ENCODE measurements at places on chromosomes 5 and 9. TPM values are rescaled to one million over a fixed set of nuclear protein-coding genes. Genes with fewer than 3 reads are reported as not detected.

- no peaks in the 10 kb centered on the region for H3K36me3 ChIP-seq
- H3K27me3 ChIP-seq: no peaks in the 10 kb centered on the region
- H3K4me3 ChIP-seq: no peak overlapping the region
Observed at GRCh38 chr9:129237164-129237611, 59.1 kb upstream of the IER5L start.

DNA sequence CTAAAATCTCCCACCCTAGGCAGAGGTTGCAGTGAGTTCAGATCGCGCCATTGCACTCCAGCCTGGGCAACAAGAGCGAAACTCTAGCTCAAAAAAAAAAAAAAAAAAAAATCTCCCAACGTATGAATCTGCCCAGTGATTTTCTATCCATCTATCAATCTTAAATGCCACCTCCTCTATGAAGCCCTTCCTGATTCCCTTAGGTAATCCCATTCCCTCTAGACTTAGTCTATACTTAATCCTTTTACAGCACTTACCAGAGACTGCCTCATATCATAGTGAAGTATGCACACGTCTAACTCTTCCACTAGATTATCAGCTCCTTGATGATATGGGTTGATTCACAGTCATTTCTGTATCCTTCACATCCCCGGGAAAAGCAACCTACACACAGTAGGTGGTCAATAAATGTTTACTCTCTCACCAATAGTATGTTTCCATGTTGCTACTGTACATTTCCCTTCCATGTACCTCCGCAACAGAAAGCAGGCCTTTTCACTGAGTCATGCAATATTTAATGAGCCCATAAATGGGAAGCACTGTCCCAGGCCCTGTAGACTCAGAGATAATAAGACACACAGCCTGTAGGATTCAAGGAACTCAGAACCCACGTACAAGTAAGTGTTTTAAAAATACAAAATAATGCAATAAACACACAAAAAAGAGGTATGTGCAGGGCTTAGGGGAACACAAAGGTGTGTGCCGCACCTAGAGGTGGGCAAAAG lies 1.2 kb downstream of the DROSHA start:
- H3K36me3 ChIP-seq: no peaks in the 10 kb centered on the region
- H3K4me1 ChIP-seq: peaks cover 28% of the 10 kb centered on the region
- DNase-seq: no peak
- H3K4me3 ChIP-seq: peak overlapping the region; percentile 83
- H3K27me3 ChIP-seq: no peaks in the 10 kb centered on the region

DNA sequence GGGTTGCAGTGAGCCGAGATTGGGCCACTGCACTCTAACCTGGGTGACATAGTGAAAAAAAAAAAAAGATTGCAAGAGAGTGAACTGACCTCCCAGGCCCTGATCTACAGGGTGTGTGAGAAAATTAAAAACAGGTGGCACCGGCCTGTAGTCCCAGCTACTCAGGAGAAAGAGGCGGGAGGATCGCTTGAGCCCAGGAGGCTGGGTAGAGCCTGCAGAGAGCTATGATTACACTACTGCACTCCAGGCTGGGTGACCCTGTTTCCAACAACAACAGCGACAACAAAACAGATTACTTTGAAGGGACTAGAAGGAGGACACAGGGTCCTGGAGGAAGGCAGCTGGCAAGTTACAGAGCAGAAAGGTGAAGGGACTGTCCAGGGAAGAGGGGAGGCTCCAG lies 42.2 kb upstream of the FABP6 start:
- no peak for DNase-seq
- no peak overlapping the region for H3K4me3 ChIP-seq

DNA sequence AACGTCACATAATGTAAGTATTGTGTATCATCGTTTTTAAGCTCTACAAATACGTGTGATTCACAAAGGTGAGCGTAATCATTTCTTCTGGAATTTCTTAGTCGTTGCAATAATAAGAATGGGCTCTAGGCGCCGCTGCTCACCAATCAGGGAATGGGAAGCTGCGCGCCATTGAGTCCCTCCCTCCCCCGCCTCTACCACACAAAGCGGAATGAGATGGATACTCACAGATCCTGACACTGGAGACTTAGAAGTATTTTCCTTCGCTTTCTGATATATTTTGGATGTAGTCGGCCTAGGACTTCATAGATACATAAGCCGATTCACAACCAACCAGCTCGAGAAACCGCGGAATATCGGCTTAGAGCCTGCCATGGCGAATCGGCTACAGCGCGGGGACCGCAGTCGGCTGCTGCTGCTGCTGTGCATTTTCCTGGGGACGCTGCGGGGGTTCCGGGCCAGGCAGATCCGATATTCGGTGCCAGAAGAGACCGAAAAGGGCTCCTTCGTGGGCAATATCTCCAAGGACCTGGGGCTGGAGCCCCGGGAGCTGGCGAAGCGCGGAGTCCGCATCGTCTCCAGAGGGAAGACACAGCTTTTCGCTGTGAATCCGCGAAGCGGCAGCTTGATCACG lies at the start of gene PCDHGA11:
TSS of gene PCDHGA11 (plus strand) at position 197 of the 634 bp plus-strand sequence. CDS start at position 374, 177 bp downstream.
- no peak within 1 kb of the TSS for H3K27ac ChIP-seq
- H3K27me3 ChIP-seq: no peaks in the 10 kb centered on the region
- H3K4me1 ChIP-seq: peaks cover 5% of the 10 kb centered on the region
- no peaks in the 10 kb centered on the region for H3K36me3 ChIP-seq
- peak within 1 kb of the TSS; percentile 44 for H3K4me3 ChIP-seq

DNA sequence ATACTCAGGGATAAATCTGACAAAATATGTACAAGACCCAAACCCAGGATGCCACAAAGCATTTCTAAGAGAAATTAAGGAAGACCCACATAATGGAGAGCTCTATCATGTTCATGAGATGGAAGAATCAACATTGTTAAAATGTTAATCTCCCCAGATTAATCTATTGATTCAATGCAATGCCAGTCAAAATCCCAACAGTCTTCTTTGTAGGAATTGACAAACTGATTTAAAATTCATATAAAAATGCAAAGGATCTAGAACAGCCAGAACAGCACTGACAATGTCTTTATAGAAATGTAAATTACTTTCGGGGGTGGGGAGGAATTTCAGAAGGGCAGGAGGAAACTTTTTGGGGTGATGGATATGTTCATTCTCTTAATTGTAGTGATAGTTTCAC lies 281.6 kb upstream of the SEMA6A start:
- H3K27me3 ChIP-seq: no peaks in the 10 kb centered on the region
- no peak for DNase-seq
- H3K36me3 ChIP-seq: no peaks in the 10 kb centered on the region
- no peak overlapping the region for H3K27ac ChIP-seq
- H3K4me3 ChIP-seq: no peak overlapping the region

DNA sequence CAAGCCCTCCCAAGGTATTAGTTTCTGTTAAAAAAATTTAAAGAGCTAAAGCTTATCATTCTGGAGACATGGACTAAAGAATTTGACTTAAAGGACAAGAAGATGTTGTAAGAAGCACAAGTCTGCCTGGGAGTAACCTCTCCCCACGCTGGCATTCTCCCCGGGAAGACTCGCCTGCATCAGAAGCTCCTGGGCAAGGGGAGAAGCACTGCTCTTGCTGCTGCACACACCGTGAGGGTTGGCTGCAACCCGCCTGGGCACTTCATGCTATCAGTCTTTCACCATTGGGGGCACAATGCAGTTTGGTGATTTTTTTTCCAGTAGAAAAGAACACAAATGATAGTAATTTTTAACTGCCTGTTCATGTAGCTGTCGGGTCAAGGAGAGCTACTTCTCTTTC lies 192.5 kb upstream of the PANK3 start:
- no peak overlapping the region for H3K4me3 ChIP-seq
- DNase-seq: no peak
- H3K4me1 ChIP-seq: no peaks in the 10 kb centered on the region
- no peaks in the 10 kb centered on the region for H3K27me3 ChIP-seq
- H3K36me3 ChIP-seq: no peaks in the 10 kb centered on the region

DNA sequence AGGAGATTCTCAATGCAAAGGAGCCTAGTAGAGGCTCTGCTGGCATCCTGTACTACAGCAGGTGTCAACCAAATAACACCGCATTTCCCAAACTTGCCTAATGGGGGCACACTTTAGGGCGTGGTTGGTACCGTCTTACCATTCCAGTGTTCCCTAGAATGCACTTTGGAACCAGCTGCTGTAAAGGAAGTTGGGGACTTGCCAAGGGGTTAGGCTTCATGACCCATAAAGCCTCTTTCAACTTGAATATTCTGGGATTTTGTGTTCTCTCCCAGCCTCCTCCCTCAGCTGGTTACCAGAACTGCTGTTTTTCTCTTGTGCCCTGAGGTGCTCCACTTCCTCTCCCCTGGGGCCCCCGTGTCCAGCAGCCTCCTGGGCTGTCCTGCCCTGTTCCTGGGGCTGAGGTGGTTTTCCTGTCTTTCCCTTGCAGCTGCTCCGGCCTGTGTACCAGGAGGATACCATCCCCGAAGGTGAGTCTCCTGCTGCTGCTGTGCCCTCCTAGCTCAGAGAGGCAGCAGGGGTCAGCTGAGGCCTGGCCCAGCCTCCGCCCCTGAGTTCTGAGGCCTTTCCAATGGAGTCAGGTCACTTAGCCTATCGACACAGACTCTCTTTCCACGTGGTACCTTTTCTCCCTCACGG lies 44.7 kb downstream of the RGS3 start:
- no peak for DNase-seq
- peak overlapping the region; percentile 52 for H3K27ac ChIP-seq
- peaks cover 82% of the 10 kb centered on the region for H3K4me1 ChIP-seq
- H3K36me3 ChIP-seq: peaks cover 29% of the 10 kb centered on the region

- H3K36me3 ChIP-seq: peaks cover 79% of the 10 kb centered on the region
- no peaks in the 10 kb centered on the region for H3K4me1 ChIP-seq
- no peak overlapping the region for H3K27ac ChIP-seq
- H3K27me3 ChIP-seq: no peaks in the 10 kb centered on the region
Observed at GRCh38 chr5:31415009-31415923, 116.6 kb downstream of the DROSHA start.

GRCh38 chr9:34370335-34370969 lies 6.2 kb downstream of the MYORG start:
- no peaks in the 10 kb centered on the region for H3K4me1 ChIP-seq
- no peak overlapping the region for H3K27ac ChIP-seq
- H3K27me3 ChIP-seq: no peaks in the 10 kb centered on the region
- no peaks in the 10 kb centered on the region for H3K36me3 ChIP-seq
- DNase-seq: no peak

DNA sequence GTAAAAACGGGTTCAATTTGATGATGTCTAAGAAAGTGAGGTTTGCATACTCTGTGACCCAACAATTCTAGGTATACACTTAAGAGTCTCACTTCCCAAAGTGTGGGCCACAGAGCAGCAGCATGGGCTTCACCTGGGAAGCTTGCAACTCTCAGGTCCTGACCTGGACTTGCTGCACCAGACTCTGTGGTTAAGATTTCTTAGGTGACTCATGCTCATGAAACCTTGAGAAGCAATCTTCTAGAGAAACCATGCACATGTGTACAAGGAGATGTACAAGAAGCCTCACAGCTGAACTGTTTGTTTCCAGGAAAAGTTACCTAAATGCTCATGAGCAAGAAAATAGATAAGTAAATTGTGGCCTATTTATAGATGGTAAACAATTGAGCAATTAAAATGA lies 30.0 kb downstream of the DNAJC21 start:
- H3K27ac ChIP-seq: no peak overlapping the region
- peaks cover 30% of the 10 kb centered on the region for H3K36me3 ChIP-seq
- H3K4me1 ChIP-seq: no peaks in the 10 kb centered on the region
- no peak for DNase-seq
- no peaks in the 10 kb centered on the region for H3K27me3 ChIP-seq
- no peak overlapping the region for H3K4me3 ChIP-seq

DNA sequence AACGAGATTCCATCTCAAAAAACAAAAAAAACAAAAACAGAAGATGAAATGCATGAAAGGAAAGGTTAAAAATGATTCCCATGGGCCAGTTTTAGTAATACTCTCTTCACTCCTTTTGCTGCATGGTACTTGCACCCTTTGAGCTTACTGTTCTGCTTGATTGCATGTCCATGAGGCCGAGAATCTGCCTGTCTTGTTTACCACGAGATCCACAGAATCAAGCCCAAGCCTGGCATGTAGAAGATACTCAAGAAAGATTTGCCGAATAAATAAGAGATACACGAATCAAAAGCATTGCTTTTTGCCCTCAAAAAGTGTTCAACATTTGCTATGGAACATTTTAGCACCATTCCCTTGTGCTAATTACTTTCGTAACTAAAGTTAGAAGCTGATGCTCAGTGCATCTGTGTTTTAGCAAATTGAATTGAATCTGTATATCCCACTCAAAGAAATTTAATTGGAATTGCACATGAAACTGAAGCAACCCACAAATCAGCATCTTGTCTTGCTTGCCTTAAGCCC lies 1.1 kb downstream of the FAXDC2 start:
- H3K27ac ChIP-seq: peak overlapping the region; percentile 78
- no peaks in the 10 kb centered on the region for H3K27me3 ChIP-seq
- peak overlapping the region; percentile 54 for H3K4me3 ChIP-seq

DNA sequence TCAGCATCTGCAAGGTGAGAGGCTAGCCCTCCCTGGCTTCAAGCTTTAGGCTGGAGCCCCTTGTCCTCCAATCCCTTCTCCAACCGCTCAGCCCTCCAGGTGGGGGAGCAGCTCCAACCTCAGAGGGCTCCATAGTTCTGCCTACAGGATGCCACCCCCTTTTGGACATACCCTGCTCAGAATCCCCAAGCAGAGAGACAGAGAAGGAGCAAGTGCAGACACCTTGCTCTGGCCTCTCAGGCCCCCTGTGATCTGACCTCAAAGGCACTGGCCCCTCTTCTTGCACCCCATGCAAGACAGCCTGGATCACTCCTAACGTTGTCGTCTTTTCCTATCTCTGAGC lies 101.6 kb downstream of the C5orf15 start:
- H3K27me3 ChIP-seq: no peaks in the 10 kb centered on the region
- H3K36me3 ChIP-seq: no peaks in the 10 kb centered on the region
- peaks cover 6% of the 10 kb centered on the region for H3K4me1 ChIP-seq
- no peak for DNase-seq

- no peak for DNase-seq
- H3K27me3 ChIP-seq: no peaks in the 10 kb centered on the region
- no peak overlapping the region for H3K4me3 ChIP-seq
- peaks cover 10% of the 10 kb centered on the region for H3K36me3 ChIP-seq
Observed at GRCh38 chr9:77375956-77376532, 198.7 kb downstream of the VPS13A start.

DNA sequence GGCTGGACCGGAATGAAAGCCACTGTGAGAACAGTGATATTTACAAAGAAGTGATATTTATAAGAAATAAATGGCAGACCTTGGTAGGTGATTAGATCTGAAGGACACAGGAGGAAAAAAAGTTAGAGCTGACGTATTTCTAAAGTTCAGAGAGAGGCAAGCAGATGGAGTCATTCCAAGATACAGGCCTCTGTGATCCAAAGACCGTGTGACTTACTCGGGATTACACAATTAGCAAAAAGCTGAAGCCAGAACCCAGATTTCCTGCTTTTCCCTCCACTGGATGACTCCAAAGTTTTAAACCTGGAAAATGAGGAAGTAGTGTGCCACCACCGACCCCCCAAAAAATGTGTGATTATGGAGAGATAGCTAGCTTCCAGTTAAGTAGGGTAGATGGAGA lies 3.1 kb upstream of the DOCK8 start:
- peak overlapping the region; percentile 94 for H3K27ac ChIP-seq
- H3K27me3 ChIP-seq: no peaks in the 10 kb centered on the region
- no peaks in the 10 kb centered on the region for H3K4me1 ChIP-seq
- H3K36me3 ChIP-seq: no peaks in the 10 kb centered on the region
- DNase-seq: no peak

GMCL2 gene
- not detected for polyA plus RNA-seq

PCDHA9 gene
- not detected for polyA plus RNA-seq

TMEM252 gene
- polyA plus RNA-seq: not detected

WDR70 gene
- 9.1 TPM for polyA plus RNA-seq

YTHDC2 gene
- polyA plus RNA-seq: 8.2 TPM

SPINK6 gene
- polyA plus RNA-seq: not detected

MUSK gene
- 0.23 TPM for polyA plus RNA-seq

CDH9 gene
- not detected for polyA plus RNA-seq

ORM1 gene
- not detected for polyA plus RNA-seq
